ENCODE measurements at places on chromosomes 13 and 19. TPM values are rescaled to one million over a fixed set of nuclear protein-coding genes. Genes with fewer than 3 reads are reported as not detected.

Gene XRCC1
- 8.6 TPM for polyA plus RNA-seq

Gene MRPS31
- 21.8 TPM for polyA plus RNA-seq

Gene CYP2S1
- 0.93 TPM for polyA plus RNA-seq

Gene PEG3
- polyA plus RNA-seq = 0.06 TPM

GRCh38 chr13:48500652-48501197 lies 32.2 kb downstream of the RCBTB2 start:
- H3K27me3 ChIP-seq = no peaks in the 10 kb centered on the region
- H3K4me3 ChIP-seq = no peak overlapping the region
- H3K4me1 ChIP-seq = peaks cover 7% of the 10 kb centered on the region
- peak; percentile 88 for DNase-seq

- H3K4me1 ChIP-seq = no peaks in the 10 kb centered on the region
- H3K27ac ChIP-seq = no peak overlapping the region
- H3K27me3 ChIP-seq = no peaks in the 10 kb centered on the region
- no peaks in the 10 kb centered on the region for H3K36me3 ChIP-seq
Observed at GRCh38 chr13:76600081-76600480, 286.1 kb downstream of the KCTD12 start.

Gene TMEM150B
- not detected for polyA plus RNA-seq

Gene PEAK3
- not detected for polyA plus RNA-seq

- no peaks in the 10 kb centered on the region for H3K4me1 ChIP-seq
- DNase-seq = no peak
- no peak overlapping the region for H3K4me3 ChIP-seq
- no peak overlapping the region for H3K27ac ChIP-seq
- no peaks in the 10 kb centered on the region for H3K27me3 ChIP-seq
Observed at GRCh38 chr13:83007226-83007625, 875.0 kb downstream of the SLITRK1 start.

DNA sequence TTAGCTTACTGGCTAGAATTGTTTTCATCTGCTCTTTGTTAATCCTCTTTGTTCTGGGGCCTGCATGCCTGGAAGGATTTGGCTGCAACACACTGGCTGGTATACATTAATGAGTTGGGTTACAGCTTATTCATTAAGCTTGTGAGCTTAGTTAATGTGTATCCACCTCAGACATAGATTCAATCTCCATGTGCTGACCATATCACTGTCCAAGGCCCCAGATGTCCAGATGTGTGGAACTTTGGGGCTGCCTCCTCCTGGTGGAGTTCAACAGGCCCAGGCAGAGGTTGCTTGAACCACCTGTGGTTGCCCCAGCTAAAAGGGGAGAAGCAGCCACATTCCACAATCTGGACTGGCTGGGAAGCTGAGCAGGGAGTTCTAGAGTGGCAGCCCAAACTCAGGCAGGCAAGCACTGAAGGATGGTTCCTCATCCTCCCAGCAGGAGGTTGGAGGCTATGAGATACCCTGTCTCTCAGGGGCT lies 5.4 kb downstream of the DIAPH3 start:
- DNase-seq = no peak
- no peaks in the 10 kb centered on the region for H3K27me3 ChIP-seq
- H3K4me1 ChIP-seq = no peaks in the 10 kb centered on the region
- H3K36me3 ChIP-seq = no peaks in the 10 kb centered on the region

GRCh38 chr13:41282129-41282571 lies 18.8 kb upstream of the MTRF1 start:
- no peak for DNase-seq
- no peaks in the 10 kb centered on the region for H3K36me3 ChIP-seq
- H3K27me3 ChIP-seq = no peaks in the 10 kb centered on the region
- no peaks in the 10 kb centered on the region for H3K4me1 ChIP-seq
- H3K27ac ChIP-seq = no peak overlapping the region
- no peak overlapping the region for H3K4me3 ChIP-seq

DNA sequence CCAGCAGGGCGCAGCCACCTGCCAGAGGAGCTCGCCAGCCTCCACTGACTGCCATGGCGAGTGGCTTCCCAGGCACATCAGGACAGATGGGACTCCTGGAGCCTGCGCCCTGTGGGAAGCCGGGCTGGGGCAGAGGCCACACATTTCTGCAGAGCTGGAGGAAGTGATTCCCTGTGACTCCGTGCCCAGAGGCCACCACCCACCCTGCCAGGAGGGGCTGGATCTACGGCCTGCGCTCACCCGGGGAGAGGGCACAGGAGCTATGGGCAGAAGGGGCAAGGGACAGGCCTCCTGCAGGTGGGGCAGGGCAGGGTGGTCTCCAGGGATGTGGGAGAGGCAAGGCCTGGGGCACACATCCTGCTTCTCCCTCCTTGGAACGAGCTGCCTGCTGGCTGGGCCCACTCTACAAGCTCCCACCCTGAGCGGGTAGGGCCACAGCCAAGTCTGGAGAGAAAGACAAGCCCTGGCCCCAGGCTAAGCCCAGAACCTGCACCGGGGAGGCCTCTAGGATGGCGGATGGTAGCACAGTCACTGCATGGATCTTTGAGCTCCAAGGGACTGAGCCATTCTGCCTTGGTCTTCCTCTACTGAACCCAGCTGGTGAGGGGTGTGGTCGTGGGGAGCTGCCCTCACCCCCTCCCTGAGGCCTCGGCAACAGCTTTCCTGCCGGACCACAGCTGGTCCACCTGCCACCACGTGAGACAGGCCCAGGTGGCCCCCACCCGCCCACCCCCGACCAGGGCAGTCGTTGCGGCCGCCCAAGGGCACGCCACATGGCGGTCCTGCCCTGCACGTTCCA lies 40.6 kb downstream of the CEBPG start:
- no peak for DNase-seq
- no peak overlapping the region for H3K27ac ChIP-seq
- no peak overlapping the region for H3K4me3 ChIP-seq

GRCh38 chr13:108962654-108963053 lies 333.2 kb downstream of the MYO16 start:
- peak; percentile 28 for DNase-seq
- H3K4me3 ChIP-seq = no peak overlapping the region
- peaks cover 5% of the 10 kb centered on the region for H3K4me1 ChIP-seq
- H3K27ac ChIP-seq = no peak overlapping the region

Gene BAX
- 90.3 TPM for polyA plus RNA-seq

Gene HRC
- 0.16 TPM for polyA plus RNA-seq

GRCh38 chr19:10270180-10270615 lies 722 bp upstream of the ICAM1 start:
- no peak overlapping the region for H3K4me3 ChIP-seq
- H3K36me3 ChIP-seq = no peaks in the 10 kb centered on the region
- H3K27ac ChIP-seq = no peak overlapping the region
- H3K4me1 ChIP-seq = peaks cover 7% of the 10 kb centered on the region
- peaks cover 13% of the 10 kb centered on the region for H3K27me3 ChIP-seq

DNA sequence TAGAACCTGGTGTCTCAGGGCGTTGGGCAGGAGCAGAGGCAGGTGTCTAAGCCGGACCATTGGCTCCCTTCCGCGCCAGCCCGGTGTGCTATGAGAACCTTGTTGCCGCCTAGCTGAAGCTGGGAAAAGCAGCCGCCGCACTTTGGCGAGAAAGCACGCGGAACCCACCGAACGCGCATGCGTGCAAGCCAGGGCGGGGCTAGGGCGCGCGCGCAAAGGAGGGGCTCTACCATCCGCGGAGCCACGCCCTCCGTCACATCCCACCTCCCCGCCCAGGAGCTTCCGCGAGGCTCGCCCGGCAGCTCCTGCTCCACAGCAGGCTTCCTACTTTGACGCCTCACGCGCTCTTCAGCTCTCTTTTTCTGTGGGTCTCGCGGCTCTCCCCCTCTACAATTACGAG lies 51.3 kb downstream of the WDR87 start:
- H3K27me3 ChIP-seq = no peaks in the 10 kb centered on the region
- H3K4me3 ChIP-seq = no peak overlapping the region
- H3K4me1 ChIP-seq = no peaks in the 10 kb centered on the region
- peak; percentile 70 for DNase-seq

DNA sequence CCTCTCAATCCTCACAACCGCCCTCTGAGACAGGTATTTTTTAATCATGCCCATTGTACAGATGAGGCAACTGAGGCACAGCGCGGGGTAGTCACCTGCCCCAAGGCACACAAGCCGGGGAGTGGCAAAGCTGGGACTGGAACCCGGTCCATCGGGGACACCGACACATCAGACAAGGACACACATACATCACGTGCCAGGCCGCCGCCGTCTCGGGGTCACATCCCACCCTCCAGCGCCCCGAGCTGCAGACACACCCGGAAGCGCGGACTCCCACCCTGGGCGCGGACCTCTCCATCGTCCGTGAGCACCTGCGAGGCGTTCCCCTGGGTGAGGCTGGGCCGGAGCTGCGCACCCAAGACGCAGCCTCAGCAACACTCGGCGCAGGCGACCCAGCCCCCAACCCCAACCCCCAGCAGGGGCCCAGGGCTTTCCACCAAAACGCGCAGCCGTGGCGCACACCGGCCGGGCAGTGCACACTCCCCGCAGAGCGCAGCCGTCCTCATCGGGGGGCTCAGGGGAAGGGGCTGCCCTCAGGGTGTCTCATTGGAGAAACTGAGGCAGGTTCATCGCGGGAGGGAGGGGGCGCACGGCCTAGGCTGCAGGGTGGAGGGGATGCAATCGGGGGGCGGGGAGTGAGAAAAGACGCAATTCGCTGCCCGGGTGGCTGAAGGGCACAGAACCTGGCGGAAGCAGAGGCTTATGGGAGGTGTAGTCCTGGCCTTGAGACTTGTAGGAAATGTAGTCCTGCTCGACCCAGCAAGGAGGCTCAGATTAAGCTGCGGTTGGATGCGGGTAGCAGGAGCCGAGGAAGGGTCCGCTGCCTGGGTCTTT lies 1.9 kb upstream of the LMTK3 start:
- peak overlapping the region; percentile 35 for H3K4me3 ChIP-seq
- peak; percentile 62 for DNase-seq
- H3K27ac ChIP-seq = no peak overlapping the region
- no peaks in the 10 kb centered on the region for H3K36me3 ChIP-seq
- peaks cover 2% of the 10 kb centered on the region for H3K4me1 ChIP-seq

GRCh38 chr19:10074153-10074552 lies 12.0 kb upstream of the SHFL start:
- no peaks in the 10 kb centered on the region for H3K4me1 ChIP-seq
- H3K4me3 ChIP-seq = no peak overlapping the region
- no peaks in the 10 kb centered on the region for H3K27me3 ChIP-seq
- no peak overlapping the region for H3K27ac ChIP-seq
- no peaks in the 10 kb centered on the region for H3K36me3 ChIP-seq
- DNase-seq = peak; percentile 41

DNA sequence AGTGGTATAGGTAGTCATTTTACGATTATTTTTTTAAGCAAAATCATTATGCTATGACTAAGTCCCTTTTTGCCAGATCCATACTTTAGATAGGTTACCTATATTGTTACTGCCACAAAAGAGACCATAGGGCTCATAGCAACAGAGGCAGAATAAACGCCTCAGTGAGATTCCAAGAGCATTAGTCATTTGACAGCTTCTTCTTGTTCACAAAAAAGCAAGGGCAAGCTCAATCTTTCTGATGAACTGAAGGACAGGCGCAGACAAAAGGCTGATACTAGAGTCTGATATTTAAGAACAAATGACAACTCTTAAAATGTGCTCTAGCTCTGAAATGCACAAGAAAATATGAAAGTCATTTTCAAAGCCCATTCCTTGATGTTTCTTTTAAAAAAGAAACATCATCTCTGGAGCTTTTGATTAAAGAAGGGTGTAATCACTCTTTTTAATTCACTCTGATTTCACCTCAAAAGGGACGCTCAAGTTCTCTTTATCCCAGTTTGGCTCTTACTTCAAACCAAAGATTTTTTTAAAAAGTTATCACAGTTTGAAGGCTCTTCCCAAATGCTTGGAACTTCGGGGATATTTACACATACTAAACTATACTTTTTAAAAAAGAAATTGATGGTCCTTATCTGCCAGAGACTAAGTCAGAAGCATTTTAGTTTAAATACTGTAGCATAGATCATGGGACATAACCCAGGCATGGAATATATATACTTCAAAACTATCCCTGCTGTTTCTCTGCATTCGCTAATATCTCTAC lies 187.2 kb downstream of the EFNB2 start:
- H3K4me1 ChIP-seq = no peaks in the 10 kb centered on the region
- H3K27me3 ChIP-seq = peaks cover 7% of the 10 kb centered on the region
- H3K36me3 ChIP-seq = no peaks in the 10 kb centered on the region
- DNase-seq = peak; percentile 44
- no peak overlapping the region for H3K27ac ChIP-seq

GRCh38 chr13:82687884-82688283 lies 1194.4 kb downstream of the SLITRK1 start:
- no peaks in the 10 kb centered on the region for H3K27me3 ChIP-seq
- no peaks in the 10 kb centered on the region for H3K36me3 ChIP-seq
- H3K4me1 ChIP-seq = no peaks in the 10 kb centered on the region
- no peak overlapping the region for H3K4me3 ChIP-seq
- no peak overlapping the region for H3K27ac ChIP-seq
- peak; percentile 19 for DNase-seq

Gene RNF17
- not detected for polyA plus RNA-seq

Gene ATP4A
- polyA plus RNA-seq = not detected

DNA sequence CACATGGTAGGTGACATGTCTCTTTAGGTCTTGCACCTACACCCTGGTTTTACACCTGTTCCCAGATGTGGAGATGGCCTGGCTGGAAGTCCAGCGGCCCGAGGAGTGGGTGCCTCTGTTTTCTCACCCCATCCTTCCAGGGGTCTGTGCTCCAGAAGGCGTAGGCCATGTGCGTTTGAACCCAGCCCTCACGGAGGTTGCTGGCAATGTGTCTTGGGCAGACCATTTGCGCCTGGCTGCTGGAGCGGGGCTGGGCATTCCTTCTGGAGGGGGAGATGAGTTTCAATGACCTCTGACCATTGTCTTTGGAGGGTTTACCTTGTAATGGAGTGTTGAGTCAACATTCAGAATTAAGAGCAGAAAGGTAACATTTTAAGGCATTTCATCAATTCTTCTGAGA lies 54.8 kb upstream of the ZNF536 start:
- H3K4me3 ChIP-seq = no peak overlapping the region
- H3K36me3 ChIP-seq = no peaks in the 10 kb centered on the region
- H3K4me1 ChIP-seq = no peaks in the 10 kb centered on the region
- DNase-seq = no peak

DNA sequence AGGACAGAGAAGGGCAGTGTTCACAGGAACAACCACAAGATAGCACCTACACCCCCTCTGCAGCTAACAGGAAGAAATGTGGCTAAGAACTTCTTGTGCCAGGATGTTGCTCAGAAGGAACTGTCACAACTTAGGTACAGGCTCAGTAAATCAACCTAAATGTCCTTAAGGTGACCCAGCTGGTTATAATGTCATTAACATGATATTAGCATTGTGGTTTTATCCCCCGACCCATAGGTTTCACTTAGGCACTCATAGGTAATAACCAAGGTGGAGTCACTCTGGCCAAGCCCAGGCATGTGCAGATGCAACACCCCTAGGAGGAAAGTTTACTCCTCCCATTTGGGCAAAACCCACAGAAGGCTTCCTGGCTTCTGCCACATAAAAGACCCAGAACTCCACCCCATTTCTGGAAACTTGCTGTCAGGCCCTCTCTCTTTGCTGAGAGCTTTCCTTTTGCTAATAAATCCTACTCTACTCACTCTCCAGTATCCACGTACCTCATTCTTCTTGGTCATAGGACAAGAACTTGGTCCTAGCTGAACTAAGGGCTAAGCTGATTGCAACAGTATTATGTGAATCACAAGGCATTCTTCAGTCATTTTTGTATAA lies 951.3 kb downstream of the SLITRK5 start:
- H3K4me1 ChIP-seq = no peaks in the 10 kb centered on the region
- H3K27me3 ChIP-seq = no peaks in the 10 kb centered on the region
- H3K27ac ChIP-seq = no peak overlapping the region
- no peaks in the 10 kb centered on the region for H3K36me3 ChIP-seq

- no peak for DNase-seq
- H3K27ac ChIP-seq = no peak overlapping the region
- peaks cover 31% of the 10 kb centered on the region for H3K36me3 ChIP-seq
Observed at GRCh38 chr19:11123114-11123513, 32.5 kb downstream of the SPC24 start.

- H3K36me3 ChIP-seq = no peaks in the 10 kb centered on the region
- peak; percentile 67 for DNase-seq
- no peak overlapping the region for H3K27ac ChIP-seq
- H3K4me3 ChIP-seq = no peak overlapping the region
- no peaks in the 10 kb centered on the region for H3K4me1 ChIP-seq
- no peaks in the 10 kb centered on the region for H3K27me3 ChIP-seq
Observed at GRCh38 chr13:80871481-80871880, 530.6 kb upstream of the SPRY2 start.
